Common myeloid progenitor, CD34-positive (primary cell): ENCODE measurements at places on chromosomes 4 and X.
A peak's percentile ranks its signal among the peaks of the same experiment; 100 is the strongest.

- no peak for DNase-seq
Measured at GRCh38 chr4:152143806-152144205, 383.0 kb upstream of the GATB start.

- no peak for DNase-seq
Measured at GRCh38 chrX:11196476-11196875, 85.3 kb downstream of the HCCS start.

DNA sequence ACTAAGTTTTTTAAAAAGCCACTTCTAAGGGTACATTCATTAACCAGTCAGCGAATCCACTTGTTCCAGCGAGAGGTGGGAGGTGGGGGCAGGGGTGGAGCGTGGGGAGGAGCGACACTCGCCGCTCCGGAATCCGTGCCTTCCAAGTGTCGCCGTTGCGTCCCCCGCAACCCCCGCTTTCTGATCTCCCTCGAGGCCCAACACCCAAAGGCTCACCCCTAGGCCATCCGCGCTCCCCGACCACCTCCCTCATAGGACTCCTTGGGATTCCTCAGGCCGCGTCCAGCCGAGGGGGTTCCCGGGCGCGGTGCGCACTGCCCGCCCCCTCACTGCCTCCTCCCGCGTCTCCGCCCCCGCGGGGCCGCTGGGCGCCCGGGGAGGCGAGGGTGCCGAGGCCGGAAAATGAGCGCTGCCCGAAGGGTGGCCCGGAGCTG, 108.1 kb upstream of the STOX2 start:
- DNase-seq, result peak; percentile 76

DNA sequence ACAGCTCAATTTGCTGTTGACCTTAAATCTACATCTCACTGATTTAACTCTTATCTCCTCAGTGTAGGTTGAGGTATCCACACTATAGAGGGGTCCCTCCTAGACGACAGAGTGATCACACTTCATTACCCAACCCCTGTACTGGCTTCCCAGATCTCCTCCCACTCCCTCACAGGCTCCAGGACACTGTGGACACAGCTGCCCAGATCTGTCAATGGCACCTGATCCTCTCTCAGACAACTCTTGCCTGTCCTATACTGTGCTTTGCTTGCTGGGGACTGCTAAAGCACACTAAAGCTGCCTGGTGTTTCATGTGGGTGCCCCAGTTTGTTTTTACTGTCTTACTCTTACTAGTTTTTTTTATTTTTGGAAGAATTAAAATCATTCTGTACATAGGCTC, 27.9 kb downstream of the RAB40AL start:
- DNase-seq, result no peak

DNA sequence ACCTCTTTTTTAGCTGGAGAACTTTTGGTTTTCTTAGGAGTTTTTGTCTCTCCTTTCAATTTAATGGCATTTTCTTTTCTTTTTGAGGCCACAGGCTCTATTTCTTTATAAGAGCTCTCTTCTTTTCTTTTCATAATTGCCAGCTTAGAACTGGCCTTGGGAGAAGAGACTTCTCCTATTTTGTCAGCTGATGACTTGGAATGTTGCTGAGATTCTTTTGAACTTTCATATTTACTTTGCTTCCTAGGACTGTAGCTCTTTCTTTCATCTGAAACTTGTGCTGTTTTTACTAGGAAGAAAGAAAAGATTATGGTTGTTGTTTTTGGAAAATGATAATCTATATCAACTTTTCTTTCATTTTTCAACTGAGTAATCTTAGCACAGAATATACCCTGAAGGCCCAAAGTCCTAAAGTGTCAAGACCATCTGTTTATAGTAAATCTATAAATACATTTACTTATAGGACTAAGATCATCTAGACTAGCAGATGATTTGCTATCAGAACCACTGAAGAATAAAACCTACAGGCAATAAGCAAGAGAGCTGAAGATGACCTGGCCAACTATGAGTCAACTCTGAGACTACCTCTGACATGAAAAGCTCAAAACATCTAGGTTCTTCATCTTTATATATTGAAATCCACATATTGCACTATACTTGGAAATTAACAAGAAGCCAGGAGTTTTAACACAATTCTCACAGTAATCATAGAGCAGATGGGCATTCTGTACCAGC, 45.6 kb downstream of the RFC1 start:
- DNase-seq, result no peak

DNA sequence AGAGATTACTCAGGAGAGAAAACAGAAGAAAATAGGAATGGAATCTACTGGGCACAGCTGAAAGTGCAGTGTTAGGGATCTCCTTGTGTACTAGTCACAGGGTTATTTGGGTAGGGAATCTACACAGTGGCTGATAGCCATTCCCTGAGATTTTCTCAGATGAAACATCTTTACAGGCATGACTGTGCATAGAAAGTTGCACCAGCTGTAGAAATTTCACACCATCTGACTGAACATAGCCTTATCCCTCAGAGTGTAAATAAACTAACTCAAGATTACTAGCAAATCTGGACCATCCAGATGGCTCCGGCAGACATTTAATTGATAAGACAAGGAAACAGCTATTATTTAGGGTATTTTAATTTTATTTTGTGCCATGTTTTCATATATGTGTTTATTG, 2053.5 kb upstream of the TENM3 start:
- no peak for DNase-seq

GRCh38 chr4:184664445-184665210, 15.1 kb downstream of the PRIMPOL start:
- peak; percentile 65 for DNase-seq

DNA sequence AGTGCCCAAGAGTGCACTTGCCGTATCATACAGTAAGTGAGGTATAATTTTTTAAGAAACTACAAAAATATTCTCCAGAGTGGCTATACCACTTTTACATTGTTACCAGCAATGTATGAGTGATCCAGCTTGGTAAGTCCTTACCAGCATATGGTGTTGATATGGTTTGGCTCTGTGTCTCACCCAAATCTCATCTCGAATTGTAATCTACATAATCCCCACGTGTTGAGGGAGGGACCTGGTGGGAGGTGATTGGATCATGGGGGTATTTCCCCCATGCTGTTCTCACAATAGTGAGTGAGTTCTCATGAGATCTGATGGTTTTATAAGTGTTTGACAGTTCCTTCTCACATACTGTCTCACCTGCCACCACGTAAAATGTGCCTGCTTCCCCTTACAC, 44.8 kb downstream of the RBMX start:
- no peak for DNase-seq

DNA sequence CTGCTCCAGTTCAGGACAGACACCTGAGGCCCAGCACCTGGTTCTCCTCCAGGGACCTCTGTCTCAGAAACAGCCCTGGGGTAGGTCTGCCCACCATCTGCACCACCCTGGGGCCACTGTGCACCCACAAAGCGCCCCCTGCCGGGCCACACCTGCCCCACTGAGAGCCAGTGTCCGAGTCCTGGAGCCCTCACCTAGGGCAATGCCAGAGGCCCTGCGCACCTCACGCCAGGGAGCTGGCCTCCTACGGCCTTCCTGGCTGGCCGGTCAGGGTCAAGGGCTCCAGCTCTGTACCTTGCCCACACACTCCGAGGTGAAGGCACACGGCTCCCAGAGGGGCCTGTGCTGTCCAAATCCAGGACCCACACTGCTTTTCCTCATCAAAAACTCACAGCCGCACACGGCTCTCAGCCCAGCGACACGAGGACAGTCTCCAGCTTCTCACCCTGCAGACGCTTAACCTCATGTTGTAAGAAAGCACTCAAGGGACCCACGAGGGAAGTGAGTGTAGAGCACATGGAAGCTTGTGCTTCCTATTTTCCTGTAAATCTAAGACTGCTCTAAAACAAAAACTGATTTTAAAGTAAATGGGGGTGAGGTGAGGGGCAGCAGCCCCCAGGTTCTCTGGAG, 5.4 kb downstream of the CTBP1 start:
- DNase-seq, result no peak

GRCh38 chr4:107893171-107894137, 37.9 kb upstream of the CYP2U1 start:
- no peak for DNase-seq

DNA sequence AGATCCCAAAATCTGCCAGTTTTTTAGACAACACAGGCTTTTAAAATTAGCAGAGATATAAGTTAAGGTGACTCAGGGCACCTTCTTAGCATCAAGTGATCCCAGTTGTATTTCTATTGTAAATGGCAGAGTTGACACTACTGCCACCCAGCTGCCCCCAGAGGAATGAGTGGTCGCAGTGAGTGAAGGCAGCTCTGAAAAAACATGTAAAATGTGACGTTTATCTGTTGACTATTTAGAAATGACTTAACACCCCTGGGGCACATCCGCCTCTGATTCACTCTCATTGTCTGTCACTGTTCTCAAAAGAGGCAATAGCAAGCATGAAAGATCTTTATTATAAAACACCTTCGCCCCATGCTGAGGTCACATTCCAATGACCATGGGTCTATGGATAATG, 592.4 kb downstream of the ACTRT1 start:
- DNase-seq, result no peak

DNA sequence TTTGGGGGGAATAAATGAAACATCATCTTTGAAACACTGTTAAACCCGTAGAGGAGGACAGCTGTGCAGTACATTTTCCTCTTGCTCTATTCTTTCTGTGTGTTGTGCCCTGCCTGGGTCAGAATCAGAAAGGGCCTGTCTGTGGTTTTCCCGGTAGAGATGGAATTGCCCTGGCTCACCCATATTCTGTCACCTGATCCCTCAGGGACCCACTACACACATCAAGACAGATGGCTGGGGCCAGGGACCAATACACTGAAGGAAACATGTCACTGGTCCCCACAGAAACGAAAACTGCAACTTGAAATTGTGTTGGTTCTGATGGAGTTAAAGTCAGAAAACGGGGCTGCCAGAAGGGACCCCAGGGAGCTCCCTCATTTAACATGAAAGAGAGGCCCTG, 114.9 kb downstream of the ZNF827 start:
- DNase-seq, result no peak

DNA sequence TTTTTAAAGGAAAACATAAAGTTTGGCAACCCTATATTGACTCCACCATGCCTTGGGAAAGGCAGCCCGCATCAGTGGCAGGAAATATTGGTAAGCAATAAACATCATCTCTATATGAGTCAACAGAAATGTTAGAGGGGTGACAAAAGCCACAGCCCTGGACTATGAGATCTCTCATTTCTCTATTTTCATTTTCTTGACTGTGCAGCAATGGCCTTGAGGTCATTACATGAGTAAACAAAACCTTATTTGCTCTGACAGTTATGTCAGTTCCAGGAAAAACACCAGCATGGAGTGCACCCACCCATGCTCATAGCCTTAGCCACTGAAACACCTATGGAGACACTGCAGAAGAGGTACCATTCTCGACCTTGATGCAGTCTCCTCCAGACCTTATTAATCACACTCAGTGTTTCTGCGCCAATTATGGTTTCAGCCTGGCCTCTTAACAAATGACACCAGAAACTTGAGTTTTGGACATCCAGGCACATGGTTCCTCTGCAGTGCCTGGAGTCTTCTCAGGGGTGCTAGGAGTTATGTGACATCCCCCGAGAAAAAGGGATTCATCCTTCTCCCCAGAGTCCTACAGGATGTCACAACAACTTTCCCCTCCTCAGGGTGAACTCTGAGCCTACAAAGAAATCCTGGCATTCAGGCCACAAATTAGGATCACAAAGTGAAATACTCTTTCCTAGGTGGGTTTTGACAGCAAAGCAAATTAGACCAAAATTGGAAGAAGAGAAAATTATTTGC, 16.0 kb upstream of the HPGD start:
- DNase-seq, result no peak

- DNase-seq, result peak; percentile 89
Measured at GRCh38 chrX:49001521-49002090, 458 bp downstream of the GRIPAP1 start.

- DNase-seq, result no peak
Measured at GRCh38 chr4:172390331-172390730, 577.1 kb downstream of the GALNTL6 start.

DNA sequence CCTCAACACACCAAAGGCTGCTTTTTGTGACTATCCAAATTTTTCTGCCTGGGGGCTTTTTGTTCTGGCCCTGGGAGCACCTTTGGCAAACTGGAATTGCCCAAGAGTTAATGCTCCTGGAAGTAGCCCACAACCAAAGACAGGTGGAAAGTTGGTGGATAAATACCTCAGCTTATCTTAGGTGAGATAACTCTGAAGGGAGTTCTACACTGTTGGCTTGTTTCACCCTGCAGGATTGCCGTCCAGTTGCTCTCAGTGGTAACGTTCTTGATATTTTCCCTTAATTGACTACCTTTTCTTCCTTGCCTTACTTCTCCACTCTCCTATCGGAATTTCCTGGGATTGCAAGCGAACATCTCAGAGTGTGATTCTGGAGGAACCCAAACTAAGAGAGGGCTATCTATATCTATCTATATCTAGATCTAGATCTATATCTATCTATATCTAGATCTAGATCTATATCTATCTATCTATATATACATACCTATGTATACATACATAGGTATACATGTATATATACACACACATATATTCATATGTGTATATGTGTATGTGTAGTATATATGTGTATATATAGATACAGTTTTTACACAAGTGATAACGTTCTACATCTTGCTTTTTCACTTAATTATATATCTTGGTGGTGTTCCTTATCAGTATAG, 82.6 kb upstream of the DHX15 start:
- DNase-seq, result no peak

DNA sequence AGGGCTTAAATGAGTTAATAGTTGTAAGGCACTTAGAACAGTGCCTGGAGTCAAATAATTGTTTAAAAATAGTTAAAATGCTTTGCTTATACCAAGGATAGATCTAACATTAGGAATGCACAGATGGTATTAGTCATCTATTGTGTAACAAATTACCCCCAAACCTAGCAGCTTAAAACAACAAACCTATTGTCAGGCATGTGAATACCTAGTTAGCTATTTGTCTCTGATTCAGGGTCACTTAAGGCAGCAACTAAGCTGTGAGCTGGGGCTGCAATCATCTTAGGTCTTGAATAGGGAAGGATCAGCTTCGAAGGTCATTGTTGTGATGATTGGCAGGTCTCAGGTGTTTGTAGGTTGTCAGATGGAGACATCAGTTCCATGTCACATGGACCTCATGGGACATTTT, 42.4 kb upstream of the AGA start:
- no peak for DNase-seq

- no peak for DNase-seq
Measured at GRCh38 chr4:14392378-14392777, 609.9 kb upstream of the CPEB2 start.

GRCh38 chr4:7032596-7032995, 10.6 kb upstream of the TADA2B start:
- no peak for DNase-seq
